Mesendoderm (in vitro differentiated cells): ENCODE measurements at places on chromosomes 2 and 18.

DNA sequence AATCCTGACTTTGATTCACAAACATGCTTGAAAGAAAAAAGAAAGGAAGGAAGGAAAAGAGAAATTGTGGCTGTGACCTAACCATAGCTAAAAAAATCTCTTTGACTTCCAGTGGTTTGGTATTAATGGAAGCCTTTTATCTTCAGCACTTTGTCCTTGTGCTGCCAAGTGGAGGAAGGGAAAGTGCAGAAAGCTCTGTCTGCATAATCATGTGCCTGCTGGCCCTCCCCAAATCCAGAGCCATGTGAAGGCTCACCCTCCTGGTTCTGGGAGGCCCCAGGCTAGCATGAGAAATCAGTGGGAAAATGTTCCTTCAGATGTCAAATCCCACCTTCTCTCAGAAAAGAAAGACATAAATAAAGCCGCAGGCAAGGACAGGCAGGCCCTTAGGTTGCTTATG, 48.3 kb upstream of the BMPR2 start:
- DNase-seq = peak; percentile 59

DNA sequence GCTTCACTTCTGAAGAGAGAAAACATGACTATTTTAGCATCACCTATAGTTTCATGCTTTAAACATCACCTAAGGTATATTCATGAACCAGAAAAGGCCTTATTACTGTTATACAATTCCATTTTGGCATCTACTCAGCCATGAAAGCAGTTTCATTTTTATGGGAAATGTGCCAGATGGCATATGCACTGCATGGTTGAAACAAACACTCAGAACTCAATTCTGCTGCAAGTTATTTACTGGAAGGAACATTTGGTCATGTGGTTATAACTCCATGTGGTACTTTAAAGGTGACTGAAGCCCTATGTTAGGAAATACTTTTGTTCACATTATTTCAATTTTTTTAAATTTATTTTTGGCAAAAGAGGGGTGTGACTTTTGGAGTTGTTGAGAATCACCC, 287.5 kb upstream of the CRIM1 start:
- DNase-seq = no peak

GRCh38 chr2:144663207-144663606, 143.3 kb upstream of the ZEB2 start:
- DNase-seq = no peak

GRCh38 chr2:221677688-221678087, 105.6 kb upstream of the EPHA4 start:
- no peak for DNase-seq

- peak; percentile 82 for DNase-seq
These were observed 1.5 kb downstream of the EFR3B start for GRCh38 chr2:25043241-25043867.

- DNase-seq = no peak
These were observed 1.3 kb upstream of the UPP2 start for GRCh38 chr2:158100411-158100810.
